ENCODE measurements at places on chromosomes 7 and 10. TPM values are rescaled to one million over a fixed set of nuclear protein-coding genes. Genes with fewer than 3 reads are reported as not detected.

DNA sequence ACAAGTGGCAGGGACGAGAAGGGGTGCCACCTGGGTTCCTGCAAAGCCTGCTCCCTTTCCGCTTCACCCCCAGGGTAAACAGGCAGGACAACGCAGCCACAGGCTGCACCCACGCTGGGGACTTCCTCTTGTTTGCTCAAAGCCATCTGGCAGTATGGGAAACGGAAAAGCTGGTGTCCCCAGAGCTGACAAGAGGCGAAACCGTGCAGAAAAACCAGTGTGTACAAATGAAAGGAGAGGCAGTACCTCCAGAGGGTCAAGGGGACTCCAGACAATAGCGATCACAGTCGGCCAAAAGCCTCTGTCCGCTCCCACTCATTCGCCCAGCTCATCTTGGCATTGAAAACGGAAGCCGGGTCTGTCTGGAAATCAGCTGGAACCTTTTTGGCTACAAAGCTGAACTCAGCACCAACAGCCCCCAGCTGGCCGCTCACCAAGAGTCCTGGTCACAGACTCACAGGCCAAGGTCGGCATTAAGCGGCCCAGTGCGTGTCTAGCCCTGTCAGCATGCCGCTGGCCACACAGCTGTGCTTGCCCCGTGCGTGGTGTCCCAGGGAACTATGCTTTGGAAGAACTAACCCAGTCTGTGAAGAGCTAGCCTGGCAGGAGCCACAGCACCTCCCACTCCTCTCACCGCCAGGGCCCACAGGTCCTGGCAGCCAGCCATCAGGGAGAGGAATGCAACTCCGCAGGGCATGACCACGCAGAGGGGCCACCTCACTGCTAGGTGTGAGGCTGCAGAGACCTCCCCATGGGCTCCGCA, 10.4 kb downstream of the TNS3 start:
- peak; percentile 87 for DNase-seq

DNA sequence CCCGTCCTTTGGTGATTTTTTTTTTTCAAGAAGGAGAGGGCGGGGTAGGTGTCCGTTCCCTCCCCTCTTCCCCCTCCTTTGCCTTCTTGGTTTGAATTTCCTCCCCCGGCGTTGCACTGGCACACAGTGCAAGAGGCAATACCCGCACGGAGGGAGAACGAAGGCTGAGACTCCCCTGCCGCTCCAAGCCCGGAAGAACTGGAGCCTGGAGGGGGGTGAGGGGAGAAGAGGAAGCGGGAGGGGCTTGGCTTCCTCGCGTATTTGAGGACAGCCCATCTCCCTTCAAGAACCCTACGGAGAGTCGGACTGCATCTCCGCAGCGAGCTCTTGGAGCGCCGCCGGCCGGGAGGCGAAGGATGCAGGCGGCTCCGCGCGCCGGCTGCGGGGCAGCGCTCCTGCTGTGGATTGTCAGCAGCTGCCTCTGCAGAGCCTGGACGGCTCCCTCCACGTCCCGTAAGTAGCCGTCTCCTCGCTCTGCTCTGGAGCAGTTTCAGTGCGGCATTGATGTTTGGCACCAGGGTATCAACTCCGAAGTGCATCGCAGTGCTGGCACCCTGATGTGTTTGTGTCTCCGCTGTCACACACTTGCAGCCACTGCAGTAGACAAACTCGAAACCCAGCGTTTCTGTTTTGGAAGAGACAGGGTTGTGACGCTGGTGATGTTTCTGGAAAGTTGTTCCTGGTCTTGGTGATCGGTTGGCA, at the start of gene CNTNAP2:
Gene CNTNAP2, plus strand, starts transcription at position 281 of the 702 bp plus-strand sequence. Its CDS starts 76 bp downstream, at position 357.
- DNase-seq = no peak

- DNase-seq = no peak
Observed at GRCh38 chr7:99035723-99036545, 108.0 kb downstream of the SMURF1 start.

DNA sequence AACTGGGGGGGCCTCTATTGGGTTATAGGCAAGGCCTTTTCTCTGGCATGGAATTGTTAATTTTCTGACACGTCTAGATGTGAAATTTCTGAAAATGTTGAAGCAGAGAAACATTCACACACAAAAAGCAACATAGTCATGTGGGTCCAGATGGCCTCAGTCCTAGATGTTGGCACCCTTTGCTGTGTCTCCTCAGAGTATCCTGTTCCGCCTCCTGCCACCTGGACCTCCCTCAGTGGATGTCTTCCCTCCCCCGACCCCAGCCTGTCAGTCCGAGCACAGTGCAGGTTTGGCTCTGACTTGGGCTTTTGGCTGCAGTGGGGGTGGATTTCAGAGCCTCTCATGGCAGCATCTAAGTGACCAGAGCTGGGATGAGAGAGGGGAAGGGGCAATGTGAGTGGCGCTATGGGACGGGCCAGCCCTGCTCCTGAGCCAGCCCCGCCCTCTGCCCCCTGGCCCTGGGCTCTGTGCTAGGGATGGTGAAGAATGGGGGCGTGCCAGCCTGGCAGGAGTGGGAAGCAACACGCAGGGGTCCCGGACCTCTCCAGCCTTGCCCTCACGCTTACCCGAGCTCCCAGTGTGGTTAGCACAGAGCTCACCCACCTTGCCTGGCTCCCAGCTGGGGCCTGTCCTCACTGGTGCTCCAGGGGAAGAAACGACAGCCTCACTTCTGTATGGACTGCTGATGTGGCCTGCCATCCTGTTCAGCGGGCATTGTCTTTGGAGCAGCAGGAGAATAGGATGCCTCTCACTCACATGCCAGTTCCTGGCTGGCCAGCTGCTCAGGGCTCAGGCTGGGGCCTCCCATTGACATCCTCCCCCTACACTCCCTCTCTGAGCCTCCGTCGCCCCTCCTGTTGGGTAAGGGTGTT, 6.2 kb downstream of the ATP6V0E2 start:
- no peak for DNase-seq

The SMKR1 gene
- total RNA-seq = not detected

The PKD2L1 gene
- total RNA-seq = not detected

The PLAU gene
- 23.3 TPM for total RNA-seq

The CALCR gene
- not detected for total RNA-seq

Data from HFFc6 (cell line).